ENCODE measurements at places on chromosomes 1 and 21. TPM values are rescaled to one million over a fixed set of nuclear protein-coding genes. Genes with fewer than 3 reads are reported as not detected.

Gene ACTN2
- 40.5 TPM for total RNA-seq

DNA sequence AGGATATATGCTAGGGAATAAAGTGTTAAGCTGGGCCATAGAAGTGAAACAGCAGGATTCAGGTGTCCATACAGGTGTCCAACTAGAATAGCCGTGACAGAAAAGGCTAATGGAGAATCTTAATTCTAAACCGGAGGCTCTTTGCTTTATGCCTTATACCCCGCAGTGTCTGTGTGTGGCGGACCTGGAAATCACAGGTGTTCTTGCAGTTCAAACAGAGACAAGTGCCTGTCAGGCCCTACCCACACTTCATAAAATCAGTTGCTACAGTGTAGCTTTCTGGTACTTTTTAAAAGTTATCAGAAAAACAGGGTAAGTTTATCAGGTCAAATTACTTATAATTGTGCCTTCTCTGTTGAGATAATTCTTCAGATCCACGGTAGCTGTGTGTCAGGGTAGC is 293.9 kb downstream of the LRRC7 start:
- DNase-seq, result no peak

DNA sequence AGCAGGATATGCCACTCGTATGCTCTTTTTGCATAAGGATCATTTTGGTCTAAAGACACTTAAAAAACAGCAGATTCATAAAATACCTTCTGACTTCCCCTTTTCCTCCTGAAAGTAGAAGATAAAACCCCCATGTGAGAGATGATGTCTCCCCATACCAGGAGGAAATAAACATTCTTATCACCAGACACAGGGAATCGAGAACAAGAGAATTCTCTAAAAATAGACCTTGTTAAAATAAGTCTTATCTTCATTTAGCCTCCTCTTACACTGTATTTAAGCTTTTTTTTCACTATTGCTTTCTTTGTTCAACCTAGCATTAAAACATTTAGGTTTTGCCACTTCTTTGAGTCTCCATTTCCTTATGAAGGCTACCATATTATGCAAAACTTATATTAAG is 709.3 kb downstream of the KCNT2 start:
- no peak for DNase-seq

DNA sequence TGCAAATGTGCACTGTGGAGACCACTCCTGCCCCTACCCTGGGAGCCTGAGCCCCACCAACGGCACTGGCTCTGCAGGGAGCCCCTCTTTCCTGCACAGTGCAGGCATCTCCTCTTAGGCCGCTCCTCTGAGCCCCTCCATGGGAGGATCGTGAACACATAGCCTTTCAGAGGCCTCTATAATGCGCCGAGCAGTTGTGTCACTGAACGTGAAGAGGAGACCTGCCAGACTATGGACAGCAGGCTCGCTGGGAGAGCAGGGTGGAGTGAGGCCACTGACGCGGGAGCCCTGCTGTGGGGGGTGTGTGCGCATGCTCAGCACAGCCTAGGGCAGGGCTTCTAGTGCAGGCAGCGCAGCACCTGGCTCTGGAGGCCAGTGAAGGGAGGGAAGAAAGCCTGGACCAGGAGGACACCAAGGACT is 151.3 kb upstream of the COL6A1 start:
- DNase-seq, result no peak

DNA sequence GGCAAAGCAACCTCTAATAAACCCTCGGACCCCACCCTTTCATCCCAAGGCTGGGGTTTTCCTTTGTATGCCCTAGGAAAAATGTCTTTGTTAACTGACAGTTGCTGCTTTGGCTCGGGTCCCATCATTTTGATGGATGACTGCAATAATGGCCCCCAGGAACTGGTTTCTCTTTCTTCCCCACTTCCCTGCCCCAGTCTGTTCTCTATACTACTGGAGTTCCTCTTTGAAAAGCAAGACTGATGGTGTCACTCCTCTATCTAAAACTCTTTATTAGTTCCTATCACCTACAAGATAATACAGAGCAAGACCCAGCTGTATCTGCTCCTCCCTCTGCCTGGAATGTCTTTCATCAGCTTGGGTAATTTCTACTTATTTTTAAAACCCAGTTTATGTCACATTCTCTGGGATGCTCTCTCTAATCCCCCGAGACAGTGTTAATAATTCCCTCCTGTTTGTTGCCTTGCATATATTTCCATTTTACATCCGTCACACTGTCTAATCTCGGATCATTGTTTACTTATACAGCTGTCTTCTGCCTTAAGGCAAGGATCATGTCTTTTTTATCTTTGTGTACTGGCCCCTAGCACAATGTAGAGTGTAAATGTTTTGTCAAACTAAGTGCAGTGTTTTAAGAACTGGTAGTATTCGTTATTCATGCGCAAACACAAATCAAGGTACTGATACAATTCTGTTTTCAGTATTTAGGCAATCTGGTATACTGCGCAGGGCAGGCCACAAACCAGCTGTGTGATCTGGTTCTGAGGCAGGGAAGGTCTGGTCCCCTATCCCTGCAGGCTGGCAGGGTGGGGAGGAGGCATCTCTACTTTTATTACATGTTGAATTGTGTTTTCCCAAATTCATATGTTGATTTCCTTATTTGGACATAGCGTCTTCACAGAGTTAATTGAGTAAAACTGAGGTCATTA is 16.1 kb downstream of the SLAMF1 start:
- DNase-seq, result no peak

Gene CFHR2
- not detected for total RNA-seq

DNA sequence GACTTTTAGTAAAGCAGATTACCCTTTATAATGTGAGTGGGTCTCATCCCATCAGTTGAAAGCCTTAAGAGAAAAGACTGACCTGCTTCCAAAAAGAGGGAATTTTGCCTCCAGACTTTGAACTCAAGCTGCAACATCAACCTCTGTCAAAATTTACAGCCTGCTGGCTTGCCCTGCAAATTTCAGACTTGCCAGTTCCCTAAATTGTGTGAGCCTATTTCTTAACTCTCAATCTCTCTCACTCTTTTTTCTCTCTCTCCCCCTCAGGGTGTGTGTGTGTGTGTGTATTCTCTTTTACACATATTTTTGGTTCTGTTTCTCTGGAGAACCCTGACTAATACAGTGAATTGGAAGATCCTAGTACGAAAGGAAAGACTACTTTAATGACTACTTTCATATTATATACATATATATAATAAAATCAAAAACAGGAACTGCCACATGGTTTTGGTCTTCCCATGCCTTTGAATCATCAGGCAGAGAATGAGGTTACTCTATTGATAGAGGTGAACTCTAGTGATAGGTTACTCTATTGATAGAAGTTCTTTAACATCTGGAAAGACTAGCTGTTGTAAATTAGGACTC is 6.4 kb downstream of the OR2C3 start:
- DNase-seq, result no peak

Gene ECM1
- total RNA-seq, result 26.3 TPM

Gene SETDB1
- 56.2 TPM for total RNA-seq

DNA sequence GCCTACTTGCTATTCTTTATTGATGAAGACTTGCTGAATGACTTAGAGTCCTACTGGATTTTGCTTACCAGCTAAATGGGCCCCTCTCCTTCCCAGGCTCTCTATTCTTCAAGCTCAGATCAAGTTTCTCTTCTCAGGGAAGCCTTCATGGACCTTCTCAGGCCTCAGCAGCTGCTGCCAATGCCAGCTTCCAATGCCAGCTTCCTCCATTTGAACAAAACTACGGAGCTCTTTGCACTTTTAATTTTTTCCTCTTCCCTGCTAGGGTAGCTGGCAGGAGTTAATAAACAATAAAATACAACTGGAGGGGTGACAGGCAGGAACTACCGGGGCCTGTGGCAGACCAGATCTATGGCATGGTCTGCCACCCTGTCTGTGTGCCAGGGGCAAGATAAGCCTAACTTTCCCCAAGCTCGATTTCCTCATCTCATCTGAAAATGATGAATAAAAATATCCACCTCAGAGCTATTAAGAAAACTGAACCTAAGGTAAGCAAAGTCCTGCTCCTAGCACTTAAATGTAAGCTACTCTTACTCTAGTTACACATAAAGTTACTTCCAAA is 995 bp upstream of the IPO13 start:
- no peak for DNase-seq

Gene TCHH
- 0.27 TPM for total RNA-seq

DNA sequence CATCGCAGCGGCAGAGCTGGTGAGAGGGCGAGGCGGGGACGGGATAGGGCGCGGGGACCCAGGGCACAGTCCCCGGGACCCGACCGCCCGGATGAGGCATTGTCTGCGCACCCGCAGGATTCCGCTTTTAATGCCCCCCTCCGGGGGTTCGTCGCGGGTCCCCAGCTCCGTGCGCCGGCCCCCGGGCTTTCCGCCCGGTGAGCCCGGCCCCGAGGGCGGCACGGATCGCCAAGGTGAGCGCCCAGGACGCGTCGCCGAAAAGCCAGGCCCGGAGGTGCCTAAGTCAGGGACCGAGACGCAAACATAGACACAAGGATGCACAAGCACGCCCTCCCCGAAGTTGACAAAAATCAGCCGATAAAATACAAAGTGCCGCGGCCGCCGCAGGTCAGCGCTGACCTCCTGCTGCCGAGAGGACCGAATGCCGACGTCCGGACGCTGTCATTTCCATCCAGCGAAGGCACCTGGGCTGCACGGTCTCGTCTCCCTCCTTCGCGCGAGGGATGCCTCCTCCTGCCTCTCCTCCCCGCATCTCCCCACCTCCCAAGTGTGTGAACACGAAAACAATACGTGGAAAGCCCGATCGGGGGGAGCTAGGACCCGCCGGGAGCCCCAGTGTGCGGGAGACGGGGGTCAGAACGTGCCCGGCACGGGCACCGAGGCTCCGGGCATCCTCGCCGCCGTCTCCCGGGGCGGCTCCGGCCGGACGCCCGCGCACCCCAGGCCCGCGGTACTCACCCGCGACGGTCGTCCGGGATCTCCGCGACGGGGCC is 101.1 kb upstream of the SOD1 start:
- DNase-seq, result no peak

- peak; percentile 76 for DNase-seq
These were observed 45.8 kb downstream of the SIM2 start for GRCh38 chr21:36744560-36745231.

DNA sequence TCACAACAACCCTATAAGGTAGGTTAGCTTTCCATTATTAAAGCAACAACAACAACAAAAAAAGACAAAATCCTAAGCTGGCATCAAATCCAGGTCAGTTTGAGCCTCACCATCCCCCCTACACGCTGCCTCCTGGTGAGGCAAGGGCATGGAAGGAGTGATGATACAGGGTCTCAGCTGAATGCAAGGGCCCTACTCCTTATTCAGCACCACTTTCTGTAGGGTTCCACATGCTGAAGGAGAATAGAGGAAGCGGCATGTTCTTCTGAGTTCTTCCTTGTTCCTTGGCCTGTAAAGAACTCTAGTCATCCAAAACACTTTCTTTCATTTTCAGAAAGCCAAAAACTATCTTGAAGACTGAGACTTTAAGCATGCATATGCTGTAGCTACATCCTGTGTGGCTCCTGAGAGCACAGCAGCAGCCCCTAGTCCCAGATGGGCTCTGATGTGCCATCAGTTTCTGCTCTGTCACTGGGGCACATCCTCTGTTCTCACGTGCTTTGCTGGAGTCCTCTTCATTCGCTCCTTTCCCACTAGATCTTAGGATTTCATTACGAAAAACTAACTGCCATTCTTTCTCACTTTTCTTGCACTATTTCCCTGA is 6.2 kb downstream of the ILDR2 start:
- no peak for DNase-seq

GRCh38 chr1:9593492-9594465 is 5.1 kb downstream of the TMEM201 start:
- DNase-seq, result peak; percentile 84

GRCh38 chr1:55369474-55369873 is 154.3 kb upstream of the USP24 start:
- DNase-seq, result no peak

DNA sequence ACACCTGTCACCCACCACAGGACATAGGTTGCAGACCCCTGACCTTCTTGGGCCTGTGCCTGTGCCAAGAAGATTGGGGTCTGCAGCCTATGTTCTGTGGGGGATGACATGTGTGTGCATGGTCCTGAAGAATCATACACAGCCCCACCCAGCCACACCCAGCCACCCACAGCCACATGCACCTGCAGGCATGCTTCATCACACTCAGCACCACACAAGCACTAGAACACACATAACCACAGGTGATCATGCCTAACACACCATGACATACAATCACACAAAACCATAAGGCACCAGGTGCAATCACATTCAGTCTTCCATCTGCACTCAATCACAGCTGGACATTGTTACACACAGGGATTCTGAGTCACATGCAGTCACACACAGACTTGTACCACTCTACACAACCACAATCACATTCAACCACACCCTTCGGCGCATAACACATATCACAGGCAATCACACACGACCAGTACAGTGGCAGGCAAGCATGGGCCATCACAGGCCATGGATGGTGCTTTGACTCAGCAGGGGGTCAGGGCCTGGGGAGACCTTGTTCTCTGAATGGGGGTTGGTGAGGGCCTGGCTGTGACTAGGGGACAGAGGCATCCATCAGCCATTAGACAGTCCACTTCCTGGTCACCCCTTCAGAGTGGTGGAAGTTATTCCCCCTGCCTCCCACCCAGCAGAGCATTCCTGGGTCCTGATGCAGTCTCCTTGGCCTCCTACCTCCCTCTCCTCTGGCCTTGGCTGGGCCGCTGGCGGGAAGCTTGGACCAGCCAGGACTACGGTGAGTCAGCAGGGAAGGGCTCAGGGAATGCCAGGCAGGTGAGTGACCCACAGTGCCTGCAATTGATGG is 44.3 kb upstream of the EPS8L3 start:
- DNase-seq, result no peak

Gene BEST4
- 0.30 TPM for total RNA-seq

Gene PDIK1L
- 6.5 TPM for total RNA-seq

- no peak for DNase-seq
These were observed 1.9 kb downstream of the MTFR1L start for GRCh38 chr1:25821630-25822091.

DNA sequence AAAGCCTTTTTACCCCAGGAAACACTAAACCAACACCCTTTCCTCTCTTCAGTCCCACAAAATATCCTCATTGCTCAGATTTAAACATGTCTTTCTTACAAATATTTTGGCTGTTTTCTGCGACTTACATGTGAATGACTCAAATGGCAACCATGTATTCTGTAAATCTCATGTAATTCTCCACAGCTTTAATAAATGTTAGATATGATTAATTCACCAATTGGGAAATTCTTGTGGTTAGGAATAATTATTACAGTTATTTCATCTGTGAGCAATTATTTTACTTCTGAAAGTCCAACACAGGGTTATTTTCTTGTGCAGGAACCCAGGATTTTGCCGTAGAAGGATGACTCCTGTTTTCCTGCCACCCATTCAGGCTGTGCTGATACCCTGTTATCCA is 431.5 kb downstream of the LMO4 start:
- no peak for DNase-seq

- DNase-seq, result no peak
These were observed 60.6 kb downstream of the LYST start for GRCh38 chr1:235806123-235806522.

GRCh38 chr1:227134686-227135314 is 183.5 kb downstream of the CDC42BPA start:
- no peak for DNase-seq

GRCh38 chr1:192610112-192610889 is 25.6 kb upstream of the RGS13 start:
- DNase-seq, result no peak

DNA sequence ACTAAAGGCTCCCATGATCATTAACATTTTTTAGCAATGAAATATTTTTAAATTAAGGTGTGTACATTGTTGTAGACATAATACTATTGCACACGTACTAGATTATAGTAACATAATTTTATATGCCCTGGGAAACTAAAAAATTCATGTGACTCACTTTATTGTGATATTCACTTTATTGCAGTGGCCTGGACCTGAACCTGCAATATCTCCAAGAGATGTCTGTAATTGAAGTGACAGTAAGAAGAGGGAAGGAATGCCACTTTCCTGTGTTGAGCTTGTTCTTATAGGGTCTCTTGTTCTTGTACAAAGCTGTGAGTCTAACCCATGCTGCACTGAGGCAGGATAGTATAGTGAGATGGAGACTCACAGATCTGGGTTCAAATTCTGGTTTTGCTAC is 66.9 kb upstream of the USP24 start:
- DNase-seq, result no peak

Measured in aorta (tissue), 5 donors.